ENCODE measurements at places on chromosomes 6 and 20.

GRCh38 chr6:47029865-47030561, 12.1 kb downstream of the ADGRF1 start:
- DNase-seq, result no peak

GRCh38 chr6:100246206-100246605, 218.5 kb downstream of the SIM1 start:
- DNase-seq, result no peak

DNA sequence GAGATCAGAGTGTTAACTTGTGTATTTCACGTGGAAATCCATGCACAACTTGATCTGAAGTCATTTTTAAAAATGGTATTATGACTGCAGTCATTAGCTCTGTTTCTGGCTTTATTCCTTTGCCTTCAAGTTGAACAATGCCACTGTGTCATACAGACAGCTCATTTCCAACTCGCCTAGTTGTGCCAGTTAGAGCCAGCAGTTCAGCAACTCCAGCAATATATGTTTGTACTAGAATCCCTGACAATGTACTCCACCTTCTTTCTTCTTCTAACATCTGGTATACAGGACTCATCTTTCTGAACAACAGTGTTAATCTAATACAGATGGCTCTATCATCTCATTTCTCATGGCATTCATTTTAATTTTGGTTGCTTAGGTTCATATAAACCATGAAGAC, 418.3 kb upstream of the POU3F2 start:
- DNase-seq, result no peak

- DNase-seq, result no peak
Measured at GRCh38 chr20:62010551-62011402, 54.9 kb downstream of the TAF4 start.

GRCh38 chr20:4951299-4951698, 50.0 kb downstream of the SLC23A2 start:
- peak; percentile 68 for DNase-seq

DNA sequence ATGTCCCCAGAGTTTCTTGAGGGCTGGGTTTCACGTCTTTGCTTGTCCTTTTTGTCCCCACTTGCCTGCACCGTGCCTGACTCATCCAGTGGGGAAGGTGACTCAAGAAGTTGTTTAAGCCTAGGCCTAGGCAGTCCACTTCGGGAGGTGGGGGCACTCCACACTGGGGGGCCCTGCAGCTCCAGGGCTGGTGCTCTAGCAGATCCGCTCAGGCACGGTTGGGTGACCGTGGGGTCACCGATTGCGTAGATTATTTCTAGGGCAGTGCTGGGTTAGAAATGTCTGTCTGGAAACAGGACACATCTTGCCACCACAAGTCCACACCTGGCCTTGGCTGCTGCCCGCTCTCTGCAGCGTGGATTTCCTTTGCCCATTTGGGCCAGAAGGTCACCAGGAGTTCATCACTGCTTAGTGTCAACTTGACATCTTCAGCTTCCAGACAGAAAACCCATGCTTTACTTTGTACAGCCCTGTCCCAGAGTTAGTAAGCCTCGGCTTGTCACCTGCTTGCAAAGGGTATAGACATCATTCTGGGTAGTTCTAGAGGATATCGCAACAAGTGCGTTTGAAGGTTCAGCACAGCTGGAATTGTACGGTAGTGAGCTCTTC, 13.6 kb upstream of the C20orf144 start:
- no peak for DNase-seq

DNA sequence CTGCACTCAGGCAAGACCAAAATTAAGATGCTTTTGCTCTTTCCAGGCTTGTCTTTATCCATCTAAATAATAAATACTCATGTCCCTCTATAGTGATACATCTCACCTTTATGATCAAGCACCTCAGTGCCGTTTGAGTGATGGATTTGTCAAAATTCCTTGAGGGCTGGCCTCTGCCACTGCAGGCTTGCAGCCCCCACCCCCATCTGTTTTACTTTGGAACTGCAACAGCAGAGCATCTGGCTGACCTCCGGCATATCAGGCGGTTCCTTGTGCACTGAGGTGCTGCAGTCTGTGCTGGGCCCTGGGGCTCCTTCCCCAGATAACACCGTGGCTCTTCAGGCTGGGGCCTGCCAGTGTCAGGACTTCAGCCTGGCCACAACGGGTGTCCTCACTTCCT, 386.9 kb downstream of the CDH26 start:
- no peak for DNase-seq

GRCh38 chr6:41256383-41256782, 28.2 kb downstream of the TREML4 start:
- DNase-seq, result no peak

GRCh38 chr6:128738112-128738511, 144.8 kb upstream of the LAMA2 start:
- DNase-seq, result no peak

DNA sequence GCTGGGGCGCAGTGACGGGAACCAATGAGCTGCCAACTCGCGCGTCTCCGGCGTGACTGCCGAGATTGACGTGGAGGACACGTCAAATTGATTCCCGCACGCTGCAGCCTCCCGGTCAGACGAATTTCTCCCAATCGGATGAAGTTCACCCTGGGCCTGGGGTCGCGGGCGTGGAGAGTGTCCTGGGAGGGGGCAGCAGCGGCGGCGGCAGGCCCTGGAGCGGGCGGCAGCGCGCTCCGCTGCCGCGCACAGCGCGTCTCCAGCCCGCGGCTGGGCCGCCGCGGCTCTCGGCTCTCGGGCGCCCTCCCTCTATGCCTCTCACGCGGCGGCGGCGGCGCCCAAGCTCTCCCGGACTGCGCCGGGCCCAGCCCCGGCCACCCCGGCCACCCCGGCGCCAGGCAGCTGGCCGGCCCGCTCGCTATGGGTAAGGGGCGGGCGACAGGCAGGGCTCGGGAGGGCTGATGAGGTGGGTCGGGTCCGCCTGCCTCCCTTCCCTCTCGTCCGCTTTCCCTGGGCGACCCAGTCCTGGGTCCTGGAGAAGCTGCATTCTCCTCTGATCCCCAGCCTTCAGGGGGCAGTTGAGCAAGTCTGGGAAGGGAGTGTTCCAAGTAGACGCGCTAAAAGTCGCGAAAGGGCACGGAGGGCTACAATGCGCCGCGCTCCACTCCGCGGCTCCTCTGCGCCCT, at the start of gene PAX1:
PAX1 (plus strand) TSS at position 90 of the 686 bp plus-strand sequence; CDS start at position 139, 49 bp downstream.
- no peak for DNase-seq

GRCh38 chr6:36292170-36292569, 22.3 kb downstream of the PNPLA1 start:
- no peak for DNase-seq

- DNase-seq, result no peak
Measured at GRCh38 chr6:34362909-34363680, 29.4 kb downstream of the NUDT3 start.

DNA sequence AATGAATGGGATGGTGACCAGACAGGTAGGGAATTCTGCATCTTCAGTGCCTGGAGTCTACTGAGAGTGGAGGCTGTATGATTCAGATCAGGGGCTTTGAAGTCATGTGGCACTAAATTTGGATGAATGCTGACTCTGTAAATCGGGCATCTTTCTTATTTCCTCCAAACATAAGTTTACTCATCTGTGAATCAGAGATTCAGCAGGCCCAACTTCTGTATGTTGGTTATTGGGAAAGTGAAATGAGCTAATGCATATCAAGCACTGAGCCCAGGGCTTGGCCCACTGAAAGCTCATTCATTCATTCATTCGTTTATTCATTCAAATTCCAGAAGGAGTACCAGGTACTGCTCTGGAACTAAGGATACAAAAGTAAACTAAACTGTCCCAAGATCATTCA, 192.3 kb upstream of the RIN2 start:
- DNase-seq, result no peak

DNA sequence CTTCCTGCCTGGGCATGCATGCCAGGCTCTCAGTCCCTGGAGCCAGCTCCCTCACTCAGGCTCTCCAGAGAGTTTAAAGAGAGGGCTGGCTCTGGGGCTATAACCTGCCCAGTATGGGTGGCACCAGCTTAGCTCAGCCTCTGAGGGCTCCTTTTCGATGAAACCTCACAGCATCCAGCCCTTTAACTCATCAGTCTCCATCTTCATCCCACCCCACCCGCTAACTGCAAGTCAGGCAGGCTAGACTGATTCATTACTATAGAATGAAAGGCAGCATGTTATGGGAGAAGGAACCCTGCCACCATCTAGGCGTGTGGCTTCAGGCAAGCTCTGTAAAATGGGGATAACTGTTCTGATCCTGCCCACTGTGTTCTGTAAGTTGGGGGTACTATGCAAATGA, 53.5 kb downstream of the RAB44 start:
- no peak for DNase-seq

GRCh38 chr20:62372042-62372993, 5.2 kb upstream of the LAMA5 start:
- DNase-seq, result no peak

DNA sequence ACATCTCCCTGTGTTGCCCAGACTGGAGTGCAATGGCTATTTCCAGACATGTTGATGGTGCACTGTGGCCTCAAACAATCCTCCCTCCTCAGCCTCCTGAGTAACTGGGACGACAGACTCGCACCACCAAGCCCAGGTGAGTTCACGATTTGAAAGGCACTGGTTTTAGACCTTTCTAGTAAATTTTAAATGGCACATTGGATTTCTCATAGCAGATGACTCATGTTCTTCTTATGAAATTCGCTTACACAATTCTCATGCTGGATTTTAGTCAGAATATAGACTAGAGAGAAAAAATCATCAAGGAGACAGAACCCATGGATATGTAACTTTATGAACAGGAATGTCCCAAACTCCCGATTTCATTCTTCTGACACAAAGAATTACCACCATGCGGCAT, 18.1 kb upstream of the PXDC1 start:
- DNase-seq, result no peak

GRCh38 chr6:169839029-169839481, 87.6 kb downstream of the ERMARD start:
- no peak for DNase-seq

- DNase-seq, result peak; percentile 35
Measured at GRCh38 chr6:128275030-128275429, 245.4 kb downstream of the PTPRK start.

DNA sequence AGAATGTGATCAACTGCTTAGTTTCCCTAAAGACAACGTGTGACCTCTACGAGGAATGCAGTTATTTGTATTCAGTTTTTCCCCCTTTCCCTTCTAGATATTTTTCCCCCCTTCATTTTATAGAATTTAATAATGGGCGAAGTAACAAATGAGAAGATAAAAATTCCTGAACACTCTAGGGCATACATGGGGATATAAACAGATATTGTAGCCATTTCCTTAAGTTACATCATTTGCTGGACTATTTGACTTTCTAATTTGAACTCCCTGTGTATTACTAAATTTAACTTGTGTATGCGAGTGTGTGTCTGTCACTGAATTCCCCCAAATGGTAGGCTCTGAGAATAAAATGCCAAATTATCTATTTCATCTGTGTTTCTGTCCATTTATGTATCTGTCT, 99.0 kb upstream of the ZFP64 start:
- no peak for DNase-seq

DNA sequence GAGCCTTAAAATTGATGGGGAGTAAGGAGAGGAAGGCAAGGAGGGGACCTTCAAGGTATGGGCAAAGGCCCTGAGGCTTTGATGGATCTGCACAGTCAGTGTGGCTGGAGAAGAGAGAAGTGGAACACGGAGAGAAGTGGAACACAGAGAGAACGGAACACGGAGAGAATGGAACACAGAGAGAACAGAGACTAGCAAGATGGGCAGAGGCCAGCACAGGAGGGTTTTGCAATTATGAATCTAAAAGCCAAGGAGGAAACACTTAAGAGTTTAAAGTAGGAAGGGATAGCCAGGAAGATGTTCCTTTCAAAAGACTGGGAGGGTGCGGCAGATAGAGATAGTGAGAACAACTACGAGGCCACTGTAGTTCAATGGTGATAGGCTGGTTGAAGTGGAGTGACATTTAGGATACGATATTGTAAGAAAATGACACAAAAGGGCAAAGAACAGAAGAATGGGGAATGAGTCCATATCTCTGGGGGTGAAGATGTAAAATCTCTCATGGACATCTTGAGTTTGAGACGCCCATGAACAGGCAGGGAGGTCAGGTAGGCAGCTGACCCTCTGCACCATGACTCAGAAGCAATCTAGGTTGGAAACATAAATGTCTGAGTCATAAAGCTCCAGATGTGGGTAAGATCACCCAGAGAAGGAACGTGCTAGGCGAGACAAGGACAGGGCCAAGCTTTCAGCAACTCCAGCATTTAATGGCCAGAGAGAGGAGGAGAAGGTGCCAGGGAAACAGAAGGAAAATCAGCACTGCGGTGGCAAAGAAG, 25.4 kb downstream of the ZMYND8 start:
- DNase-seq, result no peak

- DNase-seq, result no peak
Measured at GRCh38 chr6:110815015-110815410, 256 bp downstream of the CDK19 start.

DNA sequence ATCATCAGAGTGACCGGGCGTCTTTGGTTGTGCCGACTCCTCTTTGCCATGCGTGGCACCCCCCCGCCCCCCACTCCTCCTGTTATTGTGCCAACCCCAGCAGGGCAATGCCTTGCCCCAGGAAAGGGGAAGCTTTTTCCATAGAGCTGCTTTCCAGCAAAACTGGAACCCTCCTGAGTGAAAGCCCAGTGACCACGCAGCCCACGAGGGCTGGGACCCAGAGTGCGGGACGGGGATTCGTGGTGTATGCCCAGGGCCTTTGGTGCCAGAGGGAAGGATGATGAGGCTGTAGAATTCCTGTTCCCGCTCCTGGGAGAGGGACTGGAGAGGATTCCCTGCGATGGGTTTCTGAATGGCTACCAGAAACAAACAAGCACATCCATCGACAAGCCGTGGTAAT, 116.8 kb upstream of the BACH2 start:
- no peak for DNase-seq

GRCh38 chr20:20321134-20321533, 46.8 kb upstream of the INSM1 start:
- DNase-seq, result no peak

DNA sequence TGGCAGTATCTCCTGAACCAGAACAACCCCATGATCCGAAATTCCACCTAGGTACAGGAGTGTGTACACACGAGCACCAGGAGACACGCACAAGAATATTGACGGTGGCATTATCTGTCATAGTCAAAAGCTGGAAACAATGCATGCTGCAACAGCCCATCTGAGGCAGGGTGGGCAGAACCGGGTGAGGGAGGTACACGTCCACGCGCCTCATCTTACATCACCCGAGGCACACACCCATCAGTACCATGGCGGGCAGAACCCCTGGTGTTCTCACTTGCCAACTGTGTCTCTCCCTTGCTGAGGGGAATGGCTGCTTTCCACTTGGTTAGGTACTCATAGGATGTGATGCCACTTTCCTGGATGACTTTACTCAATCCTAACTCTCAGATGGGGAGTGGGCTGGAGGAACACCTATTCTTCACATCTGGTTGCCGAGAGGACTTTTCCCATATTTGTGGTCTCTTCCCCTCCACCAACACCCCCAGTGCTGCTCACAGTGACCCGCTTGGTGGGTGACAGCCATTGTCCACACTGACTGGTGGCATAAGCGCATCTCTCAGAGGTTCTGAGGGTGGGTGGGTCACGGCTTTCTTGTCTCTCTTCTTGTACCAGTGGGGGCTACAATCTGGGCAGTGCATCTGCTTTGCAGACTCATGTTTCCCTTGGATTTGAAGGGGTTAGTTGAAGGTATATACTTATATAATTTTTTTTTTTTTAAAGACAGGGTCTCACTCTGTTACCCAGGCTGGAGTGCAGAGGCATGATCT, 13.5 kb downstream of the PPP1R3G start:
- DNase-seq, result no peak

GRCh38 chr20:1377341-1377871, 15.4 kb downstream of the FKBP1A start:
- DNase-seq, result no peak
